Activated CD4-positive, alpha-beta T cell treated with anti-CD3 and anti-CD28 coated beads, Interleukin-2, amount 50 U/mL, for 48 hours (primary cell): ENCODE measurements at places on chromosomes 2 and 18.

DNA sequence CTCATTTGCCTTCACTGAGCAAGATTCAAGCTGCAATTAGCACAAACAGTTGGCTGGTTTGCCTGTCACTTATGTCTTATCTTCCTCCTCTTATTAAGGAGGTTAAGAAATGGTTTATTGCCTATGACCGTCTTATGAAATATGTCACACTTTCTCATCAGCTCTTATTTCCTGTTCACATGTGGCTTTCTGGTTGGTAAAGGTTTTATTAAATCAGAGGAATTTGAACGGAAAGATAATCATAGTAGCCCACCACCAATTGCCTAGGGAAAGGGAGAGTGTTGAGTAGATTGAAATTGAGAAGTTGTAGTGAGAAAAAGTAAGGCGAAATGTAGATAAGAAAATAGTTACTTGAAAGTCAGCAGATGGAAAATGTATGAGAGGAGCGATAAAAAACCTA, 4.2 kb upstream of the IL1R1 start:
- no peak for DNase-seq

- DNase-seq, result no peak
These were observed 419.0 kb downstream of the ERBB4 start for GRCh38 chr2:212119591-212119990.

GRCh38 chr2:165863810-165864261, 69.8 kb upstream of the GALNT3 start:
- DNase-seq, result no peak

- DNase-seq, result no peak
These were observed 638.0 kb downstream of the CNTNAP5 start for GRCh38 chr2:124662946-124663644.

GRCh38 chr2:239476757-239477585, 76.2 kb upstream of the HDAC4 start:
- no peak for DNase-seq

GRCh38 chr2:16729335-16729734, 63.7 kb upstream of the CYRIA start:
- DNase-seq, result no peak

DNA sequence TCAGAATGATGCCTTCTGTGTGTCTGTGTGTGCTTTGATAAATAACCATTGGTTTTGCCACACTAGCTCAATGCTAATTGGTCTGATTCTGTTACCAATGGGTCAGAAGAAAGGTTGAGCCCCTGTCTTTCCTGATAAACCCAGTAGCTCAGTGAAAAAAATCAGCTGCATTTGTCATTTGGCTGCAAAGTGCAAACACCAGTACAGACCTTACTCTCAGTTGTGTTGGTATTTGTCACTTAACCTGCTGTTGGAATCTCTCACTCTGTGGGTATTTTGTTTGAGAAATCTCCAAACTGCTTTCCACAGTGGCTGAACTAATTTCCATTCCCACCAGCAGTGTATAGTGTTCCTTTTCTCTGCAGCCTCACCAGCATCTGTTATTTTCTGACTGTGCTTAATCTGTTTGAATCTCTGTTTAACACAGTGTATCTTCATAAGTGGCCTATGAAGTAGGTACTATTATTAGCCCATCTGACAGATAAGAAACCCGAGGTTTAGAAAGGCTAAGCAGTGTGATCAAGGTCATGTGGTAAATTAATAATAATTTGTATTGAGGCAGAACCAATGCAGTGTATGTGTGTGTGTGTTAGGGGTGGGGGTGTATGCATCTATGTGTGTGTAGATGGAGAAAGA, 26.7 kb downstream of the LIMS1 start:
- no peak for DNase-seq

DNA sequence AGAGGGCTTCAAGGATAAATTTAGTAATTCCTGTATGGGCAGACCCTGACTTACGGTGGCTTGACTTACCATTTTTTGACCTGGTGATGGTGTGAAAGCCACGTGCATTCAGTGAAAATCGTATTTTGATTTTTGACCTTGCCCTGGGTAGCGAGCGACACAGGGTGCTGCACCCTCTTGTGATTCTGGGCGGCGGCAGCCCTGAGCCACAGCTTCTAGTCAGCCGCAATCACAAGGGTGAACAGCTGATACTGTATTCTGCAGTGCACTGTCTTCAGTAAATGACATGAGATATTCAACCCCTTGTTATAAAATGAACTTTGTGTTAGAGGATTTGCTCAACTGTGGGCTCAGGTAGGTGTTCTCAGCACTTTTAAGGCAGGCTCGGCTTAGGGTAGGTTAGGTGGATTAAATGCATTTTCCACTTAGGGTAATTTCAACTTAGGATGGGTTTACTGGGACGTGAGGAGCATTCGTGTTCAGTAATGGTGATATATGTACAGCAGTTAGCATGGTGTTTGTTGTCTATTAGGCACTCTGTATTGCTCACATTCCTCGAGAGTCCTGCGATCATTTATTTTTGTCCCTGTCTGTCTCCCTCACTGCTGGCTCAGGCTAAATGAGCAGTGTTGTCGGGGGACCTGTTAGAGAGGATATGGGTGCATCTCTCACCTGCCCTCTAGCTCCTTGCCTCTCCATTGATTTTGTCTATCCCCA, 109.9 kb downstream of the CEP192 start:
- DNase-seq, result no peak

- no peak for DNase-seq
These were observed 31.3 kb upstream of the CDH2 start for GRCh38 chr18:28208268-28208667.

DNA sequence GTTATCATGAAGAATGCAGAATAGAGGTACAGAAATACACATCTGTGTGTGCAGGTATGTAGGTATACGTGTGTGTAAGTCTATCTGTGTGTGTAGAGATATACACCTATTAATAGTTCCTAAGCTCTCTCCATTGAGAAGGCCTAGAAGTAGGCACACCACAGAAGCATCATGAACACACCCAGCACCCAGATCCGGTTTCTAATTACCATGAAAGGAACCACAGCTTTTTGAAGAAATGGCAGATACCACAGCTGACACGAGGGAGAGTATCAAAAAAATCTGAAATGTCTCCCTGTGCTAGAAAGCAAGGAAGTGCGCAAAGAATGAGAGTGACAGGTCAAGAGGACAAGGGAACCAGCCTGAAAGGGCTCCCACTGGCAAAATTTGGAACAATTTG, 27.7 kb upstream of the AP1S3 start:
- no peak for DNase-seq

DNA sequence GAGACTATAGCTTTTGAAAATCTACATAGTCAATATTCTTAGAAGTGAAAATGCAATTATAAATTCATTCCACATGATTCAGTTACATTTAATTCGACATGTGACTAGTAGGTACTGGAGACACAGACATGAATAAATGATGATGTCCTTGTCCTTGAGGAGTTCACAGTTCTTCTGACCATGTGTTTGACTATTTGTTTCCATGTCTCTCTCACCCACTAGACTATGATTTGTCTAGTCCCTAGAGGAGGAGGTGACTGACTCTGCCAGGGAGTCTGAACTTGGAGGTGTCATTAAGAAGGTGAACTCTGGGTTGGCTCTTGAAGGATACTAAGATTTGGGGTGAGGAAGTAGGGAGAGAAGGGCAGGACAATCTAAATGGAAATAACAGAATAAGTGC, 20.7 kb upstream of the UGP2 start:
- DNase-seq, result no peak

DNA sequence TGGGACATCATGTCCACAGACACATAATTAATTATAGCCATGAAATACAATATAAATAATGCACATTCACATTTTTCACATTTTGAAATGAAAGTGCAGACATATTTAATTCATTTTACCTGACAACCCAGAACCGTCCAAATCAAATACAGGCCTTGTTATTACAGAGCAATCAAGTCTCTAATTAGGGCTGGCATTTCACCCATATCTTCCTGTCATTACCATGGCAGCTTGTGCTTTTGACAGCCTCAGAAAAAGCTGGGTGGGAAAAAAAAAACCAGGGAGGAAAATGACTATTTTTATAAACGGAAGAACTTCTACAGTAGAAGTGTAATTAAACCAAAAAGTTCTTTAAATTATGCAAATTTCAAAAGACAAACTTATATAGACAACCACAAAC, 436.4 kb downstream of the FBXO15 start:
- DNase-seq, result no peak

- DNase-seq, result no peak
These were observed 7.3 kb downstream of the LYPD1 start for GRCh38 chr2:132662732-132663131.

- DNase-seq, result no peak
These were observed 53.5 kb downstream of the TBC1D8 start for GRCh38 chr2:101097638-101098037.

DNA sequence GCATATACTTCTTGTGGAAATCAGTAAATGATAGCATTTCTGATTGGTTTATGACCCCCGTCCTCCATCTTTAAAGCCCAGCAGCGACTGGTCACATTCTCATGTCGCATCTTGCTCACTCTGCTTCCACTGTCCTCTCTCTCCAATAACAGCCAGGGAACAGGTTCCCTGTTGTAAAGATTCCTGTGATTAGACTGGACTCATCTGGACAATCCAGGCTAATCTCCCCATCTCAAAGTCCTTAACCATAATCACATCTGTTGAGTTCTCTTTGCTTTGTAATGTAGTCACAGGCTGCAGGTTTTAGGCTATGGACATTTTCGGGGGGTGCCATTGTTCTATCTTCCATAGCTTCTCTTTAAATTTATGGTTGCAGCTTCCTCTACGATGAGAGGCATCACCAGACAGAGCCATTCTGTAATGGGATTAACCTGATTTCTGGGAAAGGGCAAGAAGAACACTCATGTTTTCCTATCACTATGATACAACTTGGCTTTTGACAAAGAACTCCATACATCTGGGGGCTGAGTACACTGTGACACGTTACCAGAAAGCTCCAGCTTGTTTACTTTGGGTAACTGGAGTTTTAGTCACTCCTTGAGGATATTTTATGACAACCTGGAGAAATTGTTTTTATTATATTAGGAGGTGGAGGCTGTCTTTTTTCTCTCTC, 159.0 kb downstream of the NYAP2 start:
- DNase-seq, result no peak

DNA sequence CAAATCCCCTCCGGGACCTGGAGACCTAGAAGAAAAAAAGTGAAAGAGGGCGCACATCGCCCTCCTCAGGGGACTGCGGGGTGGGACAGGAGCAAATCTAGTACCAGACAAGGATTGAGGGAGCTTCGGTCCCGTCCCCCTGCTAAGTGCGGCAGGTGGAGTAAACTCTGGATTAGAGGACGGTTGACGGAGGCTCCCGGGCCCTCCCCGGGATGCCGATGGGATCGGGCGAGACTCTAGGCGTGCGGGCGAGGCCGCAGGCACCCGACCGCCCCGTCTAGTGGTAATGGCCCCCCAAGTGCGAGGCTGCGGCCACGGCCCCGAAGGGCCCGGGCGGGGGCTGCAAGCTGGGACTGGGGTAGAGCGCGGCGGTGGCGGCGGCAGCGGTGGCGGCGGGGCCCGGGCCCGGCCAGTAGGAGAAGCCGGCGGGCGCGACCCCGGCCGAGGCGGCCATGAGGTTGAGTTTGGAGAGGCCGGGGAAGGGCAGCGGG, 3.5 kb downstream of the FEV start:
- DNase-seq, result peak; percentile 19

DNA sequence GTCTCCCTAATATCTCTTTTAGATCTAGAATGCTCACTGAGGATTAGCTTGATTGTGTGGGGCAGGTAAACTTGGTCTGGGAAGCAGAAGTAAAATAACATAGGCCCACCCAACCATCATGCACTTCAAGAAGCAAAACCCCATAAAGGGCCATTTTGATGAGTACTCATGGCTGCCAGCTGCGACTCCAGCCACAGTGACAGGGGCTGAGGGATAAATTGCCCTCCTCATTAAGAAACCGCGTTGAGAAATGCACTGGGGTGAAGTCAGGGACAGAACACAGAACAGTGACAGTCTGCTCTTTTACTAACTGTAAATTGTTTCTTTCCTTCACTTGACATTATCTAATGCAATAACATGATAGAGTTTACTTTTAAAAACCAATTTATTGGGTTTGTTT, 60.2 kb downstream of the RND3 start:
- no peak for DNase-seq

GRCh38 chr2:103387888-103388287, 626.1 kb downstream of the TMEM182 start:
- DNase-seq, result no peak
